ENCODE measurements at places on chromosomes 3 and 15.

GRCh38 chr3:55128225-55128823 lies 200.5 kb upstream of the LRTM1 start:
- no peak for DNase-seq

DNA sequence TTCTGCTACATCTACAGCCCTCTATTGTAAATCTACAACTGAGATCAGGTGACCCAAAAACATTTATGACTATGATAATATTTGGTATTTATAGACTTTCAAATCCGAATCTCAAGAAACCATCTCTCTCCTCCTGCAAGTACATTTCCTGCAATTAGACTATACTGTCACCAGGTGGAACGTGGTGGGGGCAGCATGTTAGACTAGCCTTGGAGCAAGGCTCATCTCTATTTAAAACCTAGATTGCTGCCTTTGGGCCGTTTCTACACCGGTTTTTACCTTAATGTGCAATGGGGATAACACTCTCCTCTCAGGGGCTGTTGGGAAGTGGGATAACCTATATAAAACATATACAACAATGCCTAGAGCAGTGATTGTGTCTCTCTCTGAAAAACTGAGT lies 3.8 kb upstream of the KATNBL1 start:
- no peak for DNase-seq

DNA sequence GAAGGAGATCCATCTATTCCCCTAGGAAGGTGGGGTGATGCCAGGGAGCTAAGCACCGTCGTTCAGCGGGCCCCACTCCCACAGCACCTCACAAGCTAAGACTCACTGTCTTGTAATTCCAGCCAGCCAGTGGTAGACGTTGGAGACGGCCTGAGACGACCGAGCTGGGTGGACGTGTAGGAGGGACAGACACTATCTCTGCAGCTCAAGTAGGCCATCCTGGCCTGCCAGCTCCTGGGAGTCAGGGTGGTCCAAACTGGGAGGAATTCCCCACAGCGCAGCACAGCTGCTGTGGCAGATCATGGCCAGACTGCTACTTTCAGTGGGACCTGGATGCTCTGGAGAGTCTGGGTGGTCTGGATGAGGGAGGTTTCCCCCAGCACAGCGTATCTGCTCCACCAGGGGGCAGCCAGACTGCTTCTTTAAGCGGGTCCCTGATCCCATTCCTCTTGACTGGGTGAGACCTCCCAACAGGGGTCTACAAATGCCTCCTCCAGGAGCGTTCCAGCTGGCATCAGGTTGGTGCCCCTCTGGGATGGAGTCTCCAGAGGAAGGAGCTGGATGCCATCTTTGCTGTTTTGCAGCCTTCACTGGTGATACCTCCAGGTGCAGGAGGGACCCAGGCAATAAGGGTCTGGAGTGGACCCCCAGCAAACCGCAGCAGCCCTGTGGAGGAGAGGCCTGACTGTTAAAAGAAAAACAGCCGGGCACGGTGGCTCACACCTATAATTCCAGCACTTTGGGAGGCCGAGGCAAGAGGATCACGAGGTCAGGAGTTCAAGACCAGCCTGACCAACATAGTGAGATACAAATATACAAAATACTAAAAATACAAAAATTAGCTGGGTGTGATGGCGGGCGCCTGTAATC lies 27.6 kb downstream of the GNB5 start:
- no peak for DNase-seq

DNA sequence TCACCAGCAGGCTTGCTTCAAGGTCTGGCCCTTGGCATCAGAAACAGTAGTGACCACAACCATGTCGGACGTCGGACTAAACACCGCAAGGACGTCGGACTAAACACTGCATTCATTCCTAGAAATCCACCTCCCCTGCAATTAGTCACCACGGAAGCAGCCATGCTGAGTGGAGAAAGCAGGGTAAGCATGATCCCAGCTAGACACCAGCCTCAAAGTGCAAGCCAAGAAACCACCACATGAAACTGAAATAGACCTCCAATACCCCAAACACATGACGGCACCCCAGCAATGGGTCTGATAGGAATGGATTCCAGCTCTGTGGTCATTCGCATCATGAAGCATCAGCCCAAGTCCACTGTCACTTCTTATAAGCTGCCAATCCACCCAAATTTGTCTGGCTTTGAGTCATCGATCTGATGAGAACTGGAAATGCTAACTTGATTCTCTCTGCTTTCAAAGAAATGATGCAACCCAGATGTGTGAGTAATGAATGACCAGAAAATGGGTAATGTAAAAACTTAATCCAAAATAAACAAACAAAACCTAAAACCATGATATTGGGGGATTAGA lies 348.3 kb upstream of the TMCO5A start:
- no peak for DNase-seq

GRCh38 chr3:114379266-114379665 lies 85.4 kb downstream of the TIGIT start:
- no peak for DNase-seq

GRCh38 chr3:25652921-25653320 lies 11.8 kb downstream of the TOP2B start:
- no peak for DNase-seq

GRCh38 chr3:43723121-43723734 lies 32.5 kb downstream of the ABHD5 start:
- DNase-seq = no peak

DNA sequence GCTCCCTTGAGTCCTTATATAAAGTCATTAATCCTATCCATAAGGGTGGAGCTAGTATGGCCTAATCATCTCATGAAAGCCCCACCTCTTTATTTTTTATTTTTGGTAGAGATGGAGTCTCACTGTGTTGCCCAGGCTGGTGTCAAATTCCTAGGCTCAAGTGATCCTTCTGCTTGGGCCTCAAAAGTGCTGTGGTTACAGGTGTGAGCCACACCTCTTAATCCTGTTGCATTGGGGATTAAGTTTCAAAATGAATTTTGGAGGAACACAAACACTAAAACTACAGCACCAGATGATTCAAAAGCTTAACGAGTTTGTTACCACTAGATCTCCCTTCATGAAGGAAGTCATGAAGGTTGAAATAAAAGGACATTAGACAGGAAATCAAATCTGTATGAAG lies 27.7 kb downstream of the RAB7A start:
- DNase-seq = no peak

- no peak for DNase-seq
These were observed 326.4 kb downstream of the GBE1 start for GRCh38 chr3:81435050-81435449.

- no peak for DNase-seq
These were observed 57.2 kb downstream of the POLQ start for GRCh38 chr3:121488628-121489027.

DNA sequence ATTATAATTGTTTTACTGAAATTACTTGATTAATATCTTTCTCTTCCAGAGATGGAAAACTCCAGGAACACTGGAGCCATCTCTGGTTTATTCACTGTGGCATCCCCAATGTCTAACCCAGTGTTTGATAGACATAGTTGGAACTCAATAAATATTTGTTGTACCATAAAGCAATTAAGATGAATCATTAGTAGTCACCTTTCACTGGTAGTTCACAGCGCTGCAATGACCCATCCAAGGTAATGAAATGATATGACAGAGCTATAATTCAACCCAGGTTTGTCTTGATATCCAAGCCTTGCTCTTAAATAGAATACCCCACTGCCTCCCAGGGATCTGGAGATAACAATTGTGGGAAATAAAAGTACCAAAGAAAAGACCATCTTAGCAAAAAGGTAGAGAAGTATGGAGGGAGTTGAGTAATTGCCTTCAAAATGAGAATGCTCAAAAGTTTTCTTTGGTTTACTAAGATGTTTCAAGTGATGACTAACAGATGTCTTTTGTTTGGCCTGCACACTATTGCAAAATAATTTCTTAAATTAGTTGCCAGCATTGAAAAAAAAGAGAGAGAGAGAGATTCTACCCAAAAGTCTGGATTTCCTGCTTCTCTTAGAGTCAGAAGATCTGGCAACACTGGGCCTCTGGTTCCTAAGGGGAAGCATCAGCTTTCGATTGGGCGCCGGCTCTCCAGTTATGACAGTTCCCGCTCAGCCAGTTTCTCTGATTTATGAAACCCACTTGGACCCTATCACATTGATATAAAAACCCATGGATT lies 348.5 kb downstream of the ERC2 start:
- no peak for DNase-seq

GRCh38 chr3:145448436-145448835 lies 712.5 kb downstream of the PLOD2 start:
- no peak for DNase-seq

DNA sequence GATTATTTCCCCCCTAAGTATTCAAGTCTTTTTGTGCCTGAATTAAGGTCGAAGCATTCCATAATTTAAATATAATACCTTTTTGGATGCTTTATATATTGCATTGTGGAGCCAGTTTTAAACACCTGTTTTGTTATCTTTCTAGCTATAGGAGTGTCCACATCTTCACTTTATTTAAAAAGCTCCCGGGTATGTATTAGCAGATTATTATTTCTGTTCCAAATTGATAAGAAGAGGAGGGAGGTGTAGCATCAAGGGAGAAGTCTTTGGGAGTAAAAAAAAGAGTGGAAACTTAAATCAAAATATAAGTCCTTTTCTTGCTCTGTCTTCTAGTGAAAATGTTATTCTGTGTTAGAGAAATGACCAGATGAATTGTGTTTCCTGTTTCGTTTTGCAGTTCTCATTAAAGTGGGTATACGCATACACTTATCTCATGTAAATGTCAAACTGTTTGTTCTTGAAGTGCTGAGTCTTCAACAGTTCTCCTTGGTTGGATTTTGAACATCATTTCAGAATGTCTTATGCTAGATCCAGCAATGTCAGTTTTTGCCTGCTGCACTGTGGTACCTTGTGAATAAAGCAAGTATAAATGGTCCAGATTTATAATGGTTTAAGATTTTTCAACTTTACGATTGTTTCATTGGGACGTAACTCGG lies 105.8 kb downstream of the FNDC3B start:
- no peak for DNase-seq

- no peak for DNase-seq
These were observed 36.9 kb downstream of the CTNNB1 start for GRCh38 chr3:41236228-41236627.

DNA sequence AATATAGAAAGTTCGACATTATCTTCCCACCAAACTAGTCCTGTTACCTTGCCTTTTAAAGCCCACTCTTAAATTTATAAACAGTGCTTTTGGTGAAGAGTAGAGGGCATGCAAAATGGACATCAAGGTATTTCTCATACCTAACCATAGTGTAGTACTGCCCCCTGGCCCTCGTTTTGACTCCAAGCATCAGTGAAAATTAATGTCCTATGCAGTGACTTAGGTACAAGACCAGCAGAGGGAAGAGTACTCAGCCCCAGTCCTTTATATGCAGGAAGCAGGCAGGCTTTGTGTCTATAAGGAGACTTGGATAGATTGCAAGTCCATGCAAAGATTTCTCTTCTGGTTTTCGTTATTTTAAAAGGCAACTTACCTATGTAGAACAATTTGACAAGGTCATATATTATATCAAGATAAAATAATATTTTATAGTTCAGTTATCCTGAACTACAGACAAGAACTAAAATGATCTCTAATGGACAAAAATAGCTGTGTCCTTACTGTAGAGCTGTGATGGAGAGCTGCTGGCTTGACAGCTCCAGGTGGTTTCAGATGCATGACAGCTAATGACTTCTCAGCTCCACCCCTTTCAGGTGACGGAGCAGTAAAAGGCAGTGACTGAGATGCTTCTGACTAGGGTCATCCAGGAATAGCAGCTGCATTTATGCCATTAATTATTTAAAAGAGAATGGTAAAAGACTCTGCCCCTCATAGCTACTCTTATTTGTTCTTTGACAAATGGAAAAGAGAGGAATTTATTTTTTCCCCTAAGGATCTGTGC lies 646.1 kb downstream of the SQOR start:
- no peak for DNase-seq

GRCh38 chr3:38317192-38317759 lies 29.3 kb upstream of the XYLB start:
- DNase-seq = no peak

GRCh38 chr15:94397337-94397736 lies 166.0 kb downstream of the MCTP2 start:
- DNase-seq = no peak

DNA sequence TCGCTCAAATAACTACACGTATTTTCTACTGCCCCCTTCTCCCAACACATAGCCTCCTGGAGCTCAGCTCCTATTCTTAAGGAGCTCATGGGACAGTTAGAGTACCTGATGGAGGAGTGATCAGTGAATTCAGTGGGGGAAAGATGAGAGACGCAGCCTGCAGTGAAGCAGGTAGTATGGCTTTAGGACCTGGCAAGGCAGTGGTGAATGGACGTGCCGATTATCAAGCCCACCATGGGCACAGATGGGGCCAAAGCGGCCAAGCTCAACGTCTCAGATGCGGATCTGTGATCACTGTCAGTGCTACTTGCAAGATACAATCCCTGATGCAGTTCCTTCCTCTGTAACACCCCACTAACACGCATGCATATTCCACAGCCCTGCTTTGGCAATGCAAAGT lies 45.8 kb upstream of the ATP2B2 start:
- no peak for DNase-seq

DNA sequence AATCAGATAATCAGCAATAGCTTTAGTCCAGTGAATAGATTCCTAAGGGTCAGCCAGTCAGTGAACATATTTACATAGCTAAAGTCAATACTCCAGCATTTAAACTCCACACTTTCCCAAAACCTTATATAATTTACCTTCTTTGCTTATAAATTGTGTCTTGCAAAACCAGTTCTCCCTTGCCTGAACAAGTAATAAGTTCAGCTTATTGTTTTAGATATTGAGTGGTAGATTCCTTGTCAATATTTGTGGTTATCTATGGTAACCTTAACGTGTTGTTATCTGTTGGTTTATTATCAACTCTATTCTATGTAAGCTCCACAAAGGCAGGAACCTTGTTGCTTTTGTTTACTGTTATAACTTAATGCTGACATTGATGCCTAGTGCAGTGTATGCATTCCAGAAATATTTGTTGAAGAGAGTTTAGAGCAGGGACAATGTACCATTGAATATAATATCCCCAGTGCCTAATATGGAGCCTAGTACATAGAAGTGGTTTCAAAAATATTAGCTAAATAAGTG lies 24.0 kb downstream of the PLSCR5 start:
- DNase-seq = no peak

GRCh38 chr15:100707229-100707628 lies 104.8 kb downstream of the ASB7 start:
- DNase-seq = no peak

DNA sequence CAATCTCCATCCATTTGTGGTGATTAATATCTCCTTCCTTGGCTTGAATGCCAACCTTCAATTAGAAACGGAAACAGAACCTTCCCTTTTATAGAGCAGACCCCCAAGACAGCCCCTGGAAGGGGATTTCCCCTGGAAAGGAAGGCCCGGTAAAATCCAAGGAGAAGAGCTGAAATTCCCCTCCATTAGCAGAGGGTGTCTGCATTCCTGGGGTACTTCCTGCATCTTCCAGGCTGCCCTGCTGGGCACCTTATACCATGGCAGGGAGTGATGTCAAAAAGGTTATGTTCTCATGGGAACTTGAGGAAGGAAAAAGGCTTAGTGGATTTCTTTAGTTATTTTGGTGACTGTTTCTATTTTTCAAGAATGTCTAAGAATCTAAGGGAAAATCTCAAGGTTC lies 116.7 kb upstream of the NEO1 start:
- no peak for DNase-seq

DNA sequence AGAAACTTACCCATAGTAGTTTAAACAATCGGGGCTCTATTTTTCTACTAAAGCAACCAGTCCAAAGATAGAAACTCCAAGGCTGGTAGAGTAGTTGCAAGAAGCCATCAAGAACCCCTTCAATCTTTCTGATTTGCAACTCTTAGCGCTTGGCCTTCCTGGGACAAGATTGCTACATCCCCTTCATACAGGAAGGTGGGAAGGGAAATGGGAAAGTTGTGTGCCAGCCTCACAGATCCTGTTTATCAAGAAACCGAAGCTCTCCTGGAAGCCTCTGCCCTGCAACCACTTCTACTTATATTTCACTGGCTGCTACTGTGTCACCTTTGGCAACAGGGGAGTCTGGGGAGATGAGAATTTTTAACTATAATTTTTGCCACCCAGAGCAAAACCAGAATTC lies 46.2 kb downstream of the OSBPL10 start:
- no peak for DNase-seq
